Activated CD4-positive, alpha-beta T cell treated with anti-CD3 and anti-CD28 coated beads, Interleukin-10, Interleukin-2, amounts not matched to agents 100 ng/mL and 50 ng/mL, durations not matched to agents 16 hours and 8 hours (primary cell): ENCODE measurements at places on chromosomes 5 and 9.

- DNase-seq, result no peak
Observed at GRCh38 chr5:90658620-90659019, 100.0 kb downstream of the ADGRV1 start.

- DNase-seq, result no peak
Observed at GRCh38 chr5:37840053-37841034, 503 bp upstream of the GDNF start.

- DNase-seq, result no peak
Observed at GRCh38 chr9:82513976-82514735, 525.6 kb downstream of the SPATA31D1 start.

- no peak for DNase-seq
Observed at GRCh38 chr9:106625259-106625789, 237.6 kb upstream of the ZNF462 start.

GRCh38 chr5:67206929-67207328, 10.3 kb upstream of the CD180 start:
- DNase-seq, result peak; percentile 98

DNA sequence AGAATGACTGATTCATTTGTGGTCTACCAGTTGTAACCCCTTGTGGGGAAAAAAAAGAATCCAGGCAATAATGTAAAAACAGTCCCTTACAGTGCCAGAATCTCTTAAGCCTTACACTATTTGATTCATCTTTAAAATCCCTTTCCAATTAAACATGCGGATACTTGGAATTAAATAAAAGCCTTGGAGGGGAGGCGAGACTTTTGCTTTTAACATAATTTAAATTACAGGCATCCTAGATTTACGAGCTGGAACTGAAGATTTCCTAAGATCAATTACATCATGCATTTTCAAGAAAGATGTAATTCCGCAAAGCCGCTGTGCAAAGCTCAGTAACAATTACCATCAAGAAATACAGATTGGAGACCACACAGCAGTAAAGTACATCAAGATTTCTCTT, 370.2 kb downstream of the MTRR start:
- DNase-seq, result no peak

GRCh38 chr5:134749415-134749814, 9.2 kb upstream of the DDX46 start:
- DNase-seq, result no peak

DNA sequence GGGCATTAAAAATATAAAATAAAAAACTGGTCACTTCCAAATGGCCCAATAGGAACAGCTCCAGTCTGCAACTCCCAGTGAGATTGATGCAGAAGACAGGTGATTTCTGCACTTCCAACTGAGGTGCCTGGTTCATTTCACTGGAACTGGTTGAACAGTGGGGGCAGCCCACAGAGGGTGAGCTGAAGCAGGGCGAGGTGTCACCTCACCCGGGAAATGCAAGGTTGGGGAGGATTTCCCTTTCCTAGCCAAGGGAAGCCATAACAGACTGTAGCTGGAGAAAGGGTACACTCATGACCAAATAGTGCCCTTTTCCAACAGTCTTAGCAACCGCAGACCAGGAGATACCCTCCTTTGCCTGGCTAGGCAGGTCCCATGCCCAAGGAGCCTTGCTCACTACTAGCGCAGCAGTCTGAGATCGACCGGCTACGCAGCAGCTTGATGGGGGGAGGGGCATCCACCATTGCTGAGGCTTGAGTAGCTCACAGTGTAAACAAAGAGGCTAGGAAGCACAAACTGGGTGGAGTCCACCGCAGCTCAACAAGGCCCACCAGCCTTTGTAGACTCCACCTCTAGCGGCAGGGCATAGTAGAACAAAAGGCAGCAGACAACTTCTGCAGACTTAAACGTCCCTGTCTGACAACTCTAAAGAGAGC, 12.7 kb downstream of the RLN1 start:
- DNase-seq, result peak; percentile 28

DNA sequence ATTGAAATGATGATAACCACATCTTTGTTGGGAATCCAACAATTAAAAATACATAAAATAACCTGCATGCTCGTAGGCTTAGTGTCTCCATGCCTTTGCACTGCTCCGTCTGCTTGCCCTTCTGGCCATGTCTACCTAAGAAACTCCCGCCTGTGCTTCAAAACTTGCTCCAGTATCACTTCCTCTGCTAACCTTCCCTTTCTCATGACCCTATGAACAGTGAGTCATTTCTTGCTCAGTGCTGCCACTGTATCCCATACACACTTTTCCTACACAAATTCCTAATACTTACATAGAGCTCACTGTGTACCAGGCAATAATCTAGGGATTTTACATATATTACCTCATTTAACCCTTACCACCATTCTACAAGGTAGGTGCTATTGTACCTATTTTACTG, 33.5 kb downstream of the TMEM245 start:
- DNase-seq, result no peak

DNA sequence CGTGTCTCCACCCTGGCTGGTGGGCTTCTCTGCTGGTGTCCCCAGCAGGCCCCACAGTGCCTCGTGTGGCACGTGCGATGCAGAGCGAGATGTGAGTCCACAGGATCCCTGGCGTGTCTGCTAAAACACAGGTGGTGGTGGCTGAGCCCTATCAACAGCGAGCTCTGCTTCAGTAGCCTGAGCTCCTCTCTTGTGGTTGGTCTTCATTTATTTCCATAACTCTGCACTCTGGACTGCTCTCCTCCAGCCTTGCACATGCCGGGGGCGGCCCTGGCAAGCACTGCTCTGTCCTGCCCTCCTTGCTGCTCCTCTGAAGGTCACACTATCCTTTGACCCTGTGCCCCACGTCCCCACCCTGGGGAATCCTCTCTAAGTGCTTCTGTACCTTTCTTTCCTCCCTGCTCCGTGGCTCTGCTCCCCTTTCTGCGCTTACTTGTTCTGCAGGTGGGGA, 59.2 kb downstream of the NSUN2 start:
- no peak for DNase-seq

DNA sequence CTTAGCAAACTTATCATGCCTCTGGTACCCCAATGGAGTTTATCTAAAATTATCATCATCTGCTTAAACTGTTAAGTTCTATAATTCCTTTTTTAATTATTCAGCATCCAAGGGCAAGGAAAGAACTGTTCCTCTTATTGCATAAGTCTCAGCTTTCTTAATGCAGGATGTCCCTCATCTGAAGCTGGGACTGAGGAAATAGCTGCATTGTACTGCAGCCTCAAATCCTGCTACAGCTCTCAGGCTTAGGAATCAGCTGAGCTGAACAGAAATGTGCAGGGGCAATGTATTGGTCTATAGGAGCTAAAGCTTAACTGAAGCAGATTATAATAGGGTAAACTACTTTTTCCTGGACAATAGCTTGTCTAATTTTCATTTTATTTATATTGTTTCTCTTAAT, 48.0 kb downstream of the HAPLN1 start:
- no peak for DNase-seq

DNA sequence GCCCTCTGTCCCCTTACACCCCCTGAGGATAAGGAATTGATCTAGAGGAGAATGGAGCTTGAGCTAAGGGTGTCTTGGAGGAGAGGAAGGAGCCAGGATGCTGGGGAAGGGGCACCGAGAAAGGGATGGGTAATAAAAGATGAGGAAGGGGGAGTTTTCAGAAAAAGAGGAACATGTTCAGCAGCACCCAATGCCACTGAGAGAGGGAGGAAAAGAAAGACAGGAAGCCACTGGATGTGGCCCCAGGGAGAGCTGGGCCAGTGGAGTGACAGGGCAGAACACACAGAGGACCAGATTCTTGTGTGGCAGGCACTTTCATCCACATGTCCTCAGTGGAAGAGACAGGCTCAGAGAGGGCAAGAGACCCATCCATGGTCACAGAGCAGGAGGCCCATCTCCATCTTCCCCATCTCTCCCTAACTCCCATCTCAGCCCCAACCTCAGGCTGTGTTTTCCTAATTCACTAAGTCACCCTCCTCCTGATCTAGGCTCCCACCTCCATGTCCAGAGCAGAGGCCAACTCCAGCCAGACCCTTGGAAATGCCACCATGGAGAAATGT, 7.2 kb downstream of the PFN3 start:
- no peak for DNase-seq

GRCh38 chr5:96975656-96976055, 39.8 kb downstream of the LNPEP start:
- no peak for DNase-seq

GRCh38 chr5:109326919-109327318, 82.9 kb downstream of the PJA2 start:
- DNase-seq, result no peak

- DNase-seq, result peak; percentile 35
Observed at GRCh38 chr5:115586525-115587146, 15.6 kb downstream of the TICAM2 start.

DNA sequence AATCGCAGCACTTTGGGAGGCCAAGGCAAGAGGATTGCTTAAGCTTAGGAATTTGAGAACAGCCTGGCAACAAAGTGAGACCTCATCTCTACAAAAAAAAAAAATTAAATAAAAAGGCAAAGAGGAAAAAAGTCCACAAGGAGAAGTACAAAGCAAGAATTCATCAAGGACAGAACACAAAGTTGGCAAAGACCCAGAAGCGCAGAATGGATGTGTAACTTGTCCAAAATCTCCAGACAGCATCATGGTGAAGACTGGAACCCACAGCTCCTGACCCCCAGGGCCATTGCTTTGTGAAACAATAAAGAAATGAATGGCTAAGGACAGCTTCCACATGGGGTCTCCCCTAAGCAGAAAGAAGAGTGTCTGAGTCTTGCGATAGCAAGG, 7.8 kb downstream of the HSD17B3 start:
- DNase-seq, result no peak

GRCh38 chr9:125440411-125440810, 178.8 kb downstream of the GAPVD1 start:
- no peak for DNase-seq

GRCh38 chr5:2779459-2779858, 28.0 kb upstream of the IRX2 start:
- DNase-seq, result no peak

DNA sequence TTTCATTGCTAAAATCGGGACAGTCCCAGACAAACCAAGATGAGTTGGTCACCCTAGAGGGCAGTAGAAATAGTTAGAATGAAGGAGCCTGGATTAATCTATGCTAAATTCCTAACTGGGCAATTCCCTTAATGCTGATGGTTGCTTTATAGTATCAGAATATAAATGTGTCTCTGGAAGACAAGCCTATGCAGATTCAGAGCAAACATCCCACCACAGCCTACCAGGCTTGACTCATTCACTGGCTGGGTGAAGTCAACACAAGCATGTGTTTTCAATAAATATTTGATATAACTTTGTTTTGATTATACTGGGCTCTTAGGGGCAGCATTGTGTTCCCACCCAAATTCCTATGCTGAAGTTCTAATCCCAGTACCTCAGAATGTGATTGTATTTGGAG, 79.3 kb downstream of the RMI1 start:
- no peak for DNase-seq

- no peak for DNase-seq
Observed at GRCh38 chr9:88583901-88584596, 49.1 kb downstream of the NXNL2 start.

DNA sequence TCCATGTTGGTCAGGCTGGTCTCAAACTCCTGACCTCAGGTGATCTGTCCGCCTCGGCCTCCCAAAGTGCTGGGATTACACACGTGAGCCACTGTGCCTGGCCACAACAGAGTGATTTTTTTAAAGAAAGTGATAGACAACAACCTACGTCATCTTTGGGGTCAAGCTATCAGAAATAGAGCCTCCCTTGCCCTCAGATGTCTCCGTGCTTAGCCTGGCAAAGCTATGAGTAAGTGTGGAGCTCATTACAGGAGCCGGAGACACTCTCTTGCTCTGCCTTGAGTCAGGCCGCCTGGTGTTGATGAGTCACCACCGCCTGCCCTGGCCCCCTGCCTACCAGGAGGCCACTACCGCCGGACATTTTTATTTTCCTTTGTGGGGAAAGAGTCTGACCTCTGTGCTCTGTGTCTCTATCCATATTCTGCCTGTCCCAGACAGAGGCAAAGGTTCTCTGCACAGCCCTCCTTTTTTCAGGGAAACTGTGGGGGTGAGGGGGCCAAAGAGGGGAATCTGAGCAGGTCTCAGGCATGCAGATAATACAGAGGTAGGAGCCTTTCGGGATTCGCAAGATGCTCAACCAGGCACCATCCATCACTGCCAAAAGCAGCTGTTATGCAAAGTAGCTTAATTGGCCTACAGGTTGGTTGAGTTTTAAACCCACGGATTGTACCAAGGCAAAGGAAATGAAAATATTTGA, 123.7 kb upstream of the CPEB4 start:
- no peak for DNase-seq

DNA sequence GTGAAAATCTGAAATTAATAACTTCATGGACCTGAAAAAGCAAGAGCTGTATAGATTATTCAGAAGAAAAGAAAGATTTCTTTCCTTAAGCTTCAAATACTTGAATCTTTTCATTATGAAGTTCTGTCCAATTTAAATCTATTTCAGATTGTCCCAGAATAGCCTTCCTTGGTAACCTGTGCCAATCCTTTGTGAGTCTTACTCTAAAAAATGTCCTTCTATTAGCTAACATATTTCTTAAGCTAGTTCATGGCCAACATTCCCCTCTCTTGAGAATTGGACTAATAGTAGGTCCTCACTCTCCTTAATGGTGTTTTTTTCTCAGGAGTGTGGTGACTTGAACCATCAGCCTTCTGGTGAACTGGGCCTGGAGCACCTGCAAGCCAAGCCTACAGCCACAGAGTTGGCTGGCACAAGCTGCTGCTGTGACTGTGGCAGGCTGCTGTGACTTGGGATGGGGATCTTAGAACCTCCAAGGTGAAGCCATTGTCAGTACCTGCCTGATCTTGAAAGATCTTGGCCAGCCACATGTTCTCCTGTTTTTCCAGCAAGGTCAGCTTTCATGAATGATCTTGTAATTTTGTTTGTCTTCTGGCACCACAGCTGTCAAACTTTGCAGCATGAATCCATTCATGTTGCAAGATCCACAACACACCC, 262.6 kb upstream of the MAP3K1 start:
- DNase-seq, result no peak

DNA sequence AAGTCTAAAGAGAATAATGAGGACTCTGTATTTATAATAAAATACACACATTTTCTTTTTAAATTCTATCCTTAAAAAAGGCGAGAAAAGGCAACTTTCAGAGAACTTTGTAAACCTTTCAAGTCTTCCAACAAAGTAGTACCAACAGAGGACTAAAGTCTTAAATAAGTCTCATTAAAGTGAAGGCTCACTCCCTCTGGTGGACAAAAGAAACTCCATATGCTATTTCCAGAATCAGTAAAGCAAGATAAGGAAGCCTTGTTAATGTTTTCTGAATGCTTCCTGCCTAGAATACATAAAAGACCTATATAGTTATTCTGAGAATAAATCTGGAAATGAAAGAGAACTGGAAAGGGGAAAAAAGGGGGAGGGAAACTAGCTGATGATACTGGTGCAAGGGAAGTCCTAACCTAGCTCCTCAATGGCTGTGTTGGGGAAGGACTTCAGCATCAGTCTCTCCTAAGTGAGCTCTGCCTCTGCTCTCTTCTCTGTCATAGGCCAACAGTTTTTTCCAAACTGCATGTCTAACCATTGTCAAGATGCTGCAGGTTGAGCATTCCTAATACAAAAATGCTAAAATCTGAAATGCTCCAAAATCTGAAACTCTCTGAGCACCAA, 7.2 kb downstream of the HMGCS1 start:
- DNase-seq, result peak; percentile 55

GRCh38 chr5:121500310-121500709, 351.4 kb upstream of the FTMT start:
- DNase-seq, result no peak
